NCI-H524 treated with DMSO at 0.1 percent for 48 hours (cell line): ENCODE measurements at places on chromosomes 2 and 18.

GRCh38 chr2:121949271-121949670 lies 193.8 kb downstream of the TSN start:
- peak; percentile 54 for DNase-seq

DNA sequence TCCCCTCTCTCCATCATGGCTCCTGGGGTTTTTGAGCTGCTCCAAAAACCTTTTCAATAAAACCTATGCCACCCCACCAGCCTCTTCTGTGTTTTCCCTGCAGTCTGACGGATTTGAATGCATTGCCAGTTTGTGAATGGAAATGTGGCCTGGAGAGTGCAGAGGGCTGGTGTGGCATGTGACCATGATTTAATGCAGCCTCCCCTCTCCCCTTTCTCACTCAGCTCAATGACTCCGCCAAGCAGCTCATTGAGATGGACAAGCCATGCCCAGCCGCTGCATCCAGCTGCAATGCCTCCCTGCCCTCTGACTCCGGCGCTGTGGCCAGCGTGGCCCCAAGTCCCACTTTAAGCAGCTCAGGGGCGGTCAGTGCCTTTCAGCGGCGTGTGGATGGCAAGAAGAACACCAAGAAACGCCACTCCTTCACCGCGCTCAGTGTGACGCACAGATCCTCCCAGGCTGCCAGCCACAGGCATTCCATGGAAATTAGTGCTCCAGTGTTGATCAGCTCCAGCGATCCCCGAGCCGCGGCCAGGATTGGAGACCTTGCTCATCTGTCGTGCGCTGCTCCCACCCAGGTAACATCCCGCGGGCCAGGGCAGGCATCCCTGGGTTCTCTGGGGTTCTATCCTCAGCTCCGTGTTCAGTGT lies 215.3 kb downstream of the SEPTIN10 start:
- no peak for DNase-seq

DNA sequence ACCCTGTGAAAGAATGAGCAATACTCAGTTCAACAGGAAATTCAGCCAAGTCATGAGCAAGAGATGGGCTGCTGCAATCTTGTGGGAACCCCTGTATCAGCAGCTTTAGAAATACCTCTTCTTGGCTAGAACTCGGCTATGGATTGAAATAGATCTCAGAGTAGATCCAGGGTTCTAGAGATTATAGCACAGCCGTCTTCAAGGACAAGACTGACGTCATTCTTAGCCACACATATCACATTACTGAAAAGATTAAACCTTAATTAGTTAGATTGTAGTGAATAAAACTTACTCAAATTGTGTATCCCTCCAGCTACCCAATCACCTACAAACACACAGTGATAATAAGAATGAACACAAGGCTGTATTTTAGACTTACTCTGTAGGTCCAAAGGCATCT lies 776.4 kb downstream of the EPHA4 start:
- DNase-seq: no peak

DNA sequence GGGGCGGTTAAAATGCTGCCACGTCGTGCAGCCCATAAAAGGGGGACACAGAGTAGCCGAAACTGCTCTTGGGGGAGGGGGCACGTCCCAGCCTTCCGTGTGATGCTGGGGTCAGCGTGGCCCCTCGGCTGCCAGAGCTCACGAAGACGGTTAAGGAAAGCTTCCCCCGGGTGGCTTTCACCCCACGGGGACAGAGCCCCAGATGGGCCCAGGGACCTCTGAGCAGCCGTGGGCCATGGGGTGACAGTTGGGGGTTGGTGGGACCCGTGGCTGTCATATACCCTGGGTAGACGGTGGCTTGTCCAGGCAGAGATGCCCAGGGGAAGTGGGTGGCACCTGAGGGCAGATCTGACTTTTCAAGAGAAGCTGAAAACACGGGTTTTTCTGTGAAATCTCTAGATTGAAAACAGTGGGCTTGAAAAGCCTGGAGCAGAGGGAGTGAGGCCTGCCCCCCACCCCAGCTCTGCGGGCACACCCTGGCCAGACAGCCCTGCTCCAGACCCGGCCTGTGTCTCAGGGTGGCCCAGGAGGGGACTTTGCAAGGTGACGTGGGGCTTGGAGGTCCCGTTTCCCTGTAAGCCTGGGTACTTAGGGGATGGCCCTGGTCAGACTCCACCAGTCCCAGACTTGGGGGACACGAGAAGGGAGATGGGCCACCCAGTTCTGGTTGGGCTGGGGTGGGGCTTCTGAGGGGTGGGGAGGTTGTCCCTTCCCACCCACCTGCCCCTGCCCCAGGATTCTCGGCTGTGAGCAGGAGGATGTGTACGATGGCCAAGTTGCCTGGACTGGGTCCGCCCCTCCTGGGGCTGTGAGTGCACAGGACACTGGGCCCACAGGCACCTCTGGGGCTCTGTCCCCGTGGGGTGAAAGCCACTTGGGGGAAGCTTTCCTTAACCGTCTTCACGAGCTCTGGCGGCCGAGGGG lies 652 bp downstream of the NEU4 start:
- no peak for DNase-seq

DNA sequence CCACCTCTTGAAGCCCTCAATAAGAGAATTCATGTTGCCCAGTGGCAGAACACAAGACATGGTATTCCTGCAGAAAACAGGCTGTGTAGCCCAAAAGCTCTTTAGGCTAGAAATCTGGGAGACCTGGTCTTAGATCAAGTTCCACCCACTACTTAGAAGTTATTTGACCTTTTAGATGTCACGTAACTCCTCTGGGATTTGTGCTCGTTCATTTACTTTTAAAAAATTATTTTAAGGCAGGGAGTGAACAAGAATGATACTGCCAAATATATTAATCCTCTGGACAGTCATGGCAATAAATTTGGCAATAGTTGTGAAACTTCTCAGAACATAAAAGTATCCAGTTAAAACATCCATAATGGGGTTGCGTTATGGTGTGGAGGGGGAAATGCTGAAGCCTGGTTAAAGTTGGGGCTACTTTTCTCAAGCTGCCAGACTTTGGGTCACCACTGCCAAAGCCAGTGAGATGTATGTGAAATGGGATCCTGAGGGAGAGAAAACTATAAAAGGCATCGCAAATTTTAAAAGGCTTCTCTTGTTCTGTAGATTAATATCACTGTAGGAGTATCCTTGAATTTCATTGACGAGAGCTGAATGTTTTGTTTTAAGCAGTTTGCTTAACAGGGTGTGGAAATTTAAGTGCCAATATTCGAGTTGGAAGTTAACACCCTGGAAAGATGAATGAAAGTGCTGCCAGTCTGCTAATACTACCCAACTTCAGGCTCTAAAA lies 15.8 kb downstream of the DAPL1 start:
- DNase-seq: no peak
